Activated T-helper 1 cell treated with anti-CD3 and anti-CD28 coated beads, Interleukin-2, amount 50 U/mL, for 16 hours (primary cell): ENCODE measurements at places on chromosomes 2 and 18.

- no peak for DNase-seq
Measured at GRCh38 chr18:42937436-42937835, 178.0 kb downstream of the RIT2 start.

DNA sequence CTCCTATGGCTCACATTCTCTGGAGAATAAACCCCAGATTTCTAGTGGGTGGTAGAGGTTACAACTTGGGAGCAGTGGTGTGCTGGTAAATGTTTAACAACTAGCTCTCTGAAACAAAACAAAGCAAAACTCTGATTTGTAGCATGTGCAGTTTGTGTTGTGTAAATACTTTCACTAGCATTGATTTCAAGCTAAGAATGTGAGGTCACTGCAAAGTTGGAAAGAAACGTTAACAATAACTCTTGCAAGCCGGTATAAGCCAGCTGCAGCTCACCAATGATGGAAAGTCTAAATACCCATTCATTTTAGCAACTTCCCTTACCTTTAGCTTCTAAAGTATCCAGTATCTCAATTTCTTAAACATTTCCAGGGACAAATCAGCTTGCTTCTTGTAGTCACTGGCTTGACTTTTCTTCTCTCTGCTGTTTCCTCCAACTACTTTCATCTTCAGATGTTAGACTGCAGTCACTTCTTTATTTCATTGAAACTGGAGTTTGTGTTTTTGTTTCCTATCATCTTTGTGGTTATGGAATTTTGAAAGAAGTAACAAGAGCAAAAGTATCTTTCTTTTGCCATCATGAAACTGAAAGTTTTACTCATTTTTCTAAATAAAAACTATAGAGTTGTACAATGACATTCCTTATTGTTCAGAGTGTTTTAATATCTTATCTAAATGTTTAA, 140.2 kb downstream of the PLCL1 start:
- DNase-seq: no peak

DNA sequence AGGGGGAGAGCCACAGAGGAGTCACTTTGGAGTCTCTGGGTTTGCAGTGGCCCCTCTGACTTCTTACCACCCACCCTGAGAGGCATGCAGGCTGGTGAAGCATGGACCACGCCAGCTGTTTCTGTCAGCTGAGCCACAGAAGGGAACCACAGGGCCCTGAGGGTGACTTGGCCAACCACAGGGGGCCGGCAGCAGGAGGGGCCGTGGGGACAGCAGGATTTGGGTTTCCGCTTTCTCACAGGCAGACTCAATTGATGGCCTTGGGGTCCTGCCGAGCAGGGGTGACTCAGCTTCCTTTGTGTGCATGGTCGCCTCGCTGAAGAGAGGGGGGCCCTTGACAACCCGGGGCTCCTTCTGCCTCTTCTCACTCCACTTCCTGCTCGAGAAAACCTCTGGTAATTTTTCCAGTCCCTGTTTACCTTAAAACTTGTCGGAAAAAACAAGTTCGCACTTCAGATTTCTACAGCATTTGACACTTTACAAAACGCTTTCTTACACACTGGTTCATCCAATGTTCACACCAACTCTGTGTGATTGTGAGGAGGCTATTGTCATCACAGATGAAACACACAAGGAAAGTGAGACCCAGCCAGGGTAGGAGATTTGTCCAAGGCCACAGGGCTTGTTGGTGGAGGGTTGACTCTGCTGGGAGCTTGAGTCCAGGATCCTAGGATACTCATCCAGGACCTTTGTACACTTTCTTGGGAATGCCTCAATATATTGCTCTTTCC, 311.2 kb downstream of the LPIN1 start:
- no peak for DNase-seq

DNA sequence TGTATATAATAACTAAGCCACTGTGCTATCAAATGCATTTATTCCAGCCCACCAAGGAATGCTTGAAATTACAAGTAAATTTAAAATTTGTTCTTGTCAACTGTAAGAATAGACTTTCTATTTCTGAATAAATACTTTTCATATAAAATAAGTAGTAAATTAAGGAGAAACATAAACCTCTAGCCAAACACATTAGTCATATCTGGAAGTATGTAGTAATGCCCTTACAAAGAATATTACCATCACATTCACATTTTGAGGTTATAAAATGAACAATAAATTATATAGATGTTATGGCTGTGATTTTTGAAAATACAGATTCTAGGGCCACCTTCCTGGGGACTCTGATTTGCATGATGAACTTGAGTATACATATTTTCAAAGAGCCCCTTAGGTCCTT, 54.7 kb downstream of the SERPINB7 start:
- no peak for DNase-seq

GRCh38 chr2:128941751-128942150, 623.1 kb upstream of the HS6ST1 start:
- no peak for DNase-seq

GRCh38 chr18:44602380-44602779, 78.3 kb upstream of the SETBP1 start:
- DNase-seq: no peak

- no peak for DNase-seq
Measured at GRCh38 chr18:54197747-54198411, 26.6 kb downstream of the MBD2 start.
